ENCODE measurements at places on chromosomes 3 and 15. TPM values are rescaled to one million over a fixed set of nuclear protein-coding genes. Genes with fewer than 3 reads are reported as not detected.
A peak's percentile ranks its signal among the peaks of the same experiment; 100 is the strongest.

The CLSTN2 gene
- 0.07 TPM for total RNA-seq

The SPRED1 gene
- total RNA-seq = 16.1 TPM

The WDR72 gene
- 3.7 TPM for total RNA-seq

The GP9 gene
- not detected for total RNA-seq

The TIMP4 gene
- total RNA-seq = 0.28 TPM

The AZI2 gene
- total RNA-seq = 47.3 TPM

The C3orf85 gene
- total RNA-seq = not detected

The B3GALNT1 gene
- 25.1 TPM for total RNA-seq

DNA sequence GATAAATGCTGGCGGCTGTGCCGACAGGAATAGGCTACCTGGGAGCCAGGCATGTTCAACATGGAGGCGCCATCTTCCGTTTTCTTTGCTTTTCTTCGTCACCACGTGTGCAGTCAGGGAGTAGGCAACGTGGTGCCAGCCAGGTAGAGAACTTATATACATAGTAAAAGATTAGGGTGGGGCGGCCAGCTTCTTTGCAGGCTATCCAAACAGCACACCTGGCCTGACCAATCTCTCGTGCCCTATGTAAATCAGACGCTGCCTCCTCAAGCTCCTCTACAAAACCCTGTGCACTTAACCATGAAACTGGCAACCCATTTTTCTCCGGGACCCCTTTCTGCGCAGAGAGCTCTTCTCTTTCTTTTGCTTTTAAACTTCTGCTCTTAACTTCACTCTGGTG lies 28.6 kb upstream of the OR5K4 start:
- H3K36me3 ChIP-seq = no peaks in the 10 kb centered on the region
- H3K27me3 ChIP-seq = peaks cover 21% of the 10 kb centered on the region
- peaks cover 12% of the 10 kb centered on the region for H3K4me1 ChIP-seq

DNA sequence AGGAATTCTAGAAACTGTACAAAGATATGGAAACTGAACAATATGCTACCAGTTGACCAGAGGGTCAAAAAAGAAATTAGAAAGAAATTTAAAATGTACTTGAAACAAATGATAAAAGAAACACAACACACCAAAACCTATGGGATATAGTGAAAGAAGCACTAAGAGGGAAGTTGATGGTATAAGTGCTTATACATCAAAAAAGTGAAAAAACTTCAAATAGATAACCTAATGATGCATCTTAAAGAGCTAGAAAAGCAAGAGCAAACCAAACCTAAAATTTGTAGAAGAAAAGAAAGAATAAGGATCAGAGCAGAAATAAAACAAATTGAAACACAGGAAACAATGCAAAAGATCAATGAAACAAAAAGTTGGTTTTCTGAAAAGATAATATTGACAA lies 68.2 kb downstream of the TFDP2 start:
- no peak for DNase-seq
- no peak overlapping the region for H3K27ac ChIP-seq
- H3K4me1 ChIP-seq = peaks cover 6% of the 10 kb centered on the region
- no peaks in the 10 kb centered on the region for H3K36me3 ChIP-seq
- no peaks in the 10 kb centered on the region for H3K27me3 ChIP-seq

DNA sequence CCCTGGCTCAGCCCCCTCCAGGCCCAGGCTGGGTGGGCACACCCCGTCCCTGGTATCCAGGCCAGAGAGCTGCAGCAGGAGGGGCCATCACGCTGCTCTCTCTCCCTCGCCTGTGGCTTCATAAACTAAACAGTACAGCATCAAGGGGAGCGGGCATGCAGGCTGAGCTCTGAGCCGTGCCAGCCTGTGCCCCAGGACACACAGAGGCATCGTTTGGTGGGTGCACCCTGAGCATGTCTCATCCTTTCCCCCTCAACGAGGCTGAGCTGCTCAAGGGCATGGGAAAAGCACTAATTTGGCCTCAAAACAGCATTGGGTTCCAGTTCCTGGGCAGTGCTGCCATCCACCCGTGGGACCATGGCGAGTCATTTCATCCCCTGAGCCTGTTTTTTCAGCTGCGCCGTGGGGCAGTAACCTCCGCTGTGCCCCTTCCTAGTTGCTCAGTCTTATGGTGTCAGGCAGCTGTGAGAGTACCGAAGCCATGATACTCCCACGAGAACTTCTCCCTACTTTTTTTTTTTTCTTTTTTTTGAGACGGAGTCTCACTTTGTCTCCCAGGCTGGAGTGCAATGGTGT lies 79.6 kb downstream of the CPN2 start:
- H3K4me3 ChIP-seq = no peak overlapping the region
- H3K27me3 ChIP-seq = no peaks in the 10 kb centered on the region
- DNase-seq = no peak
- H3K36me3 ChIP-seq = peaks cover 24% of the 10 kb centered on the region
- peaks cover 66% of the 10 kb centered on the region for H3K4me1 ChIP-seq

GRCh38 chr3:185979721-185980121 lies 41.9 kb upstream of the TRA2B start:
- no peak for DNase-seq
- no peak overlapping the region for H3K27ac ChIP-seq
- H3K4me3 ChIP-seq = no peak overlapping the region
- H3K36me3 ChIP-seq = peaks cover 13% of the 10 kb centered on the region

GRCh38 chr3:17342119-17342518 lies 400.3 kb downstream of the TBC1D5 start:
- no peaks in the 10 kb centered on the region for H3K4me1 ChIP-seq
- no peaks in the 10 kb centered on the region for H3K36me3 ChIP-seq
- H3K27me3 ChIP-seq = no peaks in the 10 kb centered on the region
- no peak for DNase-seq

DNA sequence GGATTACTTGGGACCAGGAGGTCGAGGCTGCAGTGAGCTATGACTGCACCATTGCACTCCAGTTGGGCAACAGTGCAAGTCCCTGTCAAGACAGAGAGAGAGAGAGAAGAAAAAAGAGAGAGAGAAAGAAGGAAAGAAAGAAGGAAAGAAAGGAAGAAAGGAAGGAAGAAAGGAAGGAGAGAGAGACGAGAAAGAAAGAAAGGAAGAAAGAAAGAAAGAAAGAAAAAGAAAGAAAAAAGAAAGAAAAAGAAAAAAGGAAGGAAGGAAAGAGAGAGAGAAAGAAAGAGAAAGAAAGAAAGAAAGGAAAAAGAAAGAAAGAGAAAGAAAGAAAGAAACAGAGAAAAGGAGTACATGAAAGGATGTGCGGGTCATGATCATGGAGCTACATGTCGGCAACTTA lies 80.2 kb downstream of the ATP13A4 start:
- no peaks in the 10 kb centered on the region for H3K27me3 ChIP-seq
- no peaks in the 10 kb centered on the region for H3K36me3 ChIP-seq
- no peak overlapping the region for H3K27ac ChIP-seq
- no peak for DNase-seq

DNA sequence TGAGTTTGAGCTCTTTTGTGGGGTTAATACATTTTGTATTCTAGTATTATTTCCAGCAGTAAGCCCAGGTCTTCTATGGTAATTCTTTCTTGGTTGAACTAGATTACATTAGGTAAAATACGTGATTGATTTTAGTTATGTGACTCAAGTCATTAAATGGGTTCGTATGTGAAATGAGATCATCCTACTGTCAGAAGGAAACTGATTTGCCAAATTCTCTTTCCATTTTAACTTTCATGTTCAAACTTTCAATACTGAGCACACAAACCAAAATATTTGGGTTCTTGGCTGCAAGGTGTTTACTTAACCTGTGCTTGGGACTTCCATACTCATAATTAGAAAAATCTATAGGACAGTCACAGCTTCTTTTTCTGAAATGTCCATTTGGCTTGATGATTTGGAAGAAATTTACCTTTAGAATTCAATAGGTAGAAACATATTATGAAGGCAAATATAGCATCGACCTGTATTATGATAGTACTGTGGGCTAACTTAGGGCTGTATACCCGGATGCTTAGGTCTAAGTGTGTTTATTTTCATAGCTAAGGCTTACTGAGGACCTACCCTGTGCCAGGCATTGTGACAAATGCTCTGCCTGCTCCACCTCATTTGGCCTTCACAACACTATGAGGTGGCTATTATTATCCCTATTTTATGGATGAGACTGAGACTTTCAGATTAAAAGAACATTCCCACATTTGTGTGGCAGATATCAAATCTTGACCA lies 631.8 kb upstream of the GRM7 start:
- H3K4me1 ChIP-seq = no peaks in the 10 kb centered on the region
- no peak overlapping the region for H3K4me3 ChIP-seq
- H3K27ac ChIP-seq = no peak overlapping the region
- no peaks in the 10 kb centered on the region for H3K36me3 ChIP-seq

DNA sequence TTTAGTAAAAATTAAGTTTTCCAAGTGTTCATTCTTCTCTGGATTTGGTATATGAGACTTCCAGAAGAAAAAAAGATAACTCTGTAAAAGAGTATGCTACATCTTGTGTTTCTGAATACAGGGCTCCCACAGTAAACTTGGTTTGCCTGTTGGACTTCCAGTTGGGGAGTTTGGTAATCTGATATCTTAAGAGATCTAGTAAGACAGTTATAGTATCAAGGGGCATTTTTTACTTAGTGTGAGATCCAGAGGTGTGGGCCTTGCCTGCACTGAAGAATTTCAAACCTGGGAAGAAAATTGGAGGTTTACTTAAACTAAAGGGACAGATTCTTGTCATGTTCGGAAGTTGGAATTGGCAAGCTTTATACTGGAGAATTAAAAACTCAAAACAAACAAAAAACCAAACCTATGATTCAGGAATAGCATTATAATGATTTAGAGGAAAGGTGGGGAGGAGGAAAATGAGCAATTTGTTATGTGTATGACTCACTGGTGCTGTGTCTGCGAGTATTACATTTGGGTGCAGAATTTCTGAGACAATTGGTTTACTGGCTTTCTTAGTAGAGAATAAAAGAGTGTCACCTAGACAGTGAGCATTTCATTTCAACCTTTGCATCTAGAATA lies 58.9 kb upstream of the ULK4 start:
- H3K27ac ChIP-seq = peak overlapping the region; percentile 56
- H3K27me3 ChIP-seq = no peaks in the 10 kb centered on the region
- no peaks in the 10 kb centered on the region for H3K36me3 ChIP-seq
- H3K4me1 ChIP-seq = peaks cover 64% of the 10 kb centered on the region
- no peak overlapping the region for H3K4me3 ChIP-seq
- no peak for DNase-seq

GRCh38 chr15:85763157-85763556 lies 31.6 kb downstream of the KLHL25 start:
- no peaks in the 10 kb centered on the region for H3K27me3 ChIP-seq
- no peak overlapping the region for H3K27ac ChIP-seq
- peaks cover 20% of the 10 kb centered on the region for H3K36me3 ChIP-seq
- DNase-seq = no peak
- H3K4me3 ChIP-seq = no peak overlapping the region

DNA sequence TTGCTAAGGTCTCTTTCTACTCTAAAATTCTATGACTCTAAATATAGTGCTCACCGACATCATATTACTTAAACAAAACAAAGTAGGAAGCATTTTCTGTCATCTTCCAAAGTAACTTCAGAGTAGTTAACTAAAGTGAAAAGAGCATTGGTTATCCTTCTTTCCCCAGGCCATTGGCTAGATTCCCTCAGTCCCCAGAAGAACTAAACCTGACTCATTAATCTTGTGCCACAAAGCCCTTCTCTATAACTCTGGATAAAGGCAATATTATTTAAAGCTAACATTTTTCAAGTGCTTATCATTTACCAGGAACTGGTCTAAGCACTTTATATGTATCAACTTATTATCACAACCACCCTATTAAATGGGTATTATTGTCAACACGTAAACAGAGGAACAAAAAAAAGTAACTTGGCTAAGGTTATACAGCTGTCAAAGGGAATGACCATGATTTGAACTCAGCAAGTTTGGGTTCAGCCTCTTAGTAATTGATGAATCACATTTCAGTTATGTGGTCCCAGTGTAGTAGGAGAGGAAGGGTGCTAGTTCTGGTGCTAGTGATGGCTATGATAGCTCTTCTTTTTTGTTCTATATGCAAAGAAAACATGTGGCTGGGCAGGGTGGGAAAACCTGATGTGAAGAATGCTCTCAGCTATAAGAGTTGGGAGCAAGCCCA lies 304.9 kb downstream of the FGF12 start:
- no peak overlapping the region for H3K4me3 ChIP-seq
- peak overlapping the region; percentile 50 for H3K27ac ChIP-seq
- H3K36me3 ChIP-seq = no peaks in the 10 kb centered on the region

- DNase-seq = peak; percentile 61
- peaks cover 28% of the 10 kb centered on the region for H3K36me3 ChIP-seq
- peaks cover 42% of the 10 kb centered on the region for H3K4me1 ChIP-seq
- H3K27ac ChIP-seq = peak overlapping the region; percentile 22
These were observed 611 bp downstream of the PIAS1 start for GRCh38 chr15:68054628-68055223.

DNA sequence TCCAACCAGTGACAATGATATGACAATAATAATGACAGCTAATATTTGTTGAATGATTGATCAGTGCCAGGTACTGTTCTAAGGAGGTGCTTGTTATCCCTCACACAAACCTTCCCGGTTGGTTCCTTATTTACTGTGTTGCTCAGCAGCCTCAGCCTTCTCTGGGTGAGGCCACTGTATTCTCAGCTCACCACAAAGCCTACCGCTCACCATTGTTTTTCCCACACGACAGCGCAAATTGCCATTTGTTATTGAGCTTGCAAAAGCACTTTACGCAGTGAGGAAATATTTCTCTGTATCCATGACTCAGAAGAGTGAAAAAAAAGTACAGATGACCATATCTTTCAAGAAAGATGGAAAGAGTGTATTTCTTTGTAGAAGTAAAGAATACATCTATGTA lies 49.5 kb upstream of the PDZRN3 start:
- H3K36me3 ChIP-seq = no peaks in the 10 kb centered on the region
- H3K4me3 ChIP-seq = no peak overlapping the region
- H3K4me1 ChIP-seq = no peaks in the 10 kb centered on the region

DNA sequence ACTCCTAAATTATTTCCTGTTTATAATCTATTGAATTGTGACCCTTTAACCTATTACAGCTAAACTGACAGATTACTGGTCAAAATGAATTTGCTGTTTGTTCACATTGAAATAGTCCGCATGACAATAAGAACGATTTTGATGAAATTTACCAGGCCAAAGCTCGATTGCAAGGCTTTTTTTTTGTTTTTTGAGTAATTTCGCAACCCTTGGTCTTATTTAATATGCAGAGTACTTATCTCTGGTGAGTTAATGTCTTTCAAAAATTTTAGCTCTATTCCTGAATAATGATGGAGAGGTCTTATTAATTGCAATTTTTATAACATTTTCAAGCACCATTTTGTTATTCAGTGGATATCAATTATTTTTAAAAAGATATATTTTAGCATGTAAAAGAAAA lies 362.4 kb downstream of the OTOL1 start:
- DNase-seq = no peak
- no peaks in the 10 kb centered on the region for H3K36me3 ChIP-seq
- H3K4me1 ChIP-seq = peaks cover 11% of the 10 kb centered on the region
- no peaks in the 10 kb centered on the region for H3K27me3 ChIP-seq
